Caudate nucleus (tissue), 63 donors: ENCODE measurements at places on chromosomes 5 and 9.

DNA sequence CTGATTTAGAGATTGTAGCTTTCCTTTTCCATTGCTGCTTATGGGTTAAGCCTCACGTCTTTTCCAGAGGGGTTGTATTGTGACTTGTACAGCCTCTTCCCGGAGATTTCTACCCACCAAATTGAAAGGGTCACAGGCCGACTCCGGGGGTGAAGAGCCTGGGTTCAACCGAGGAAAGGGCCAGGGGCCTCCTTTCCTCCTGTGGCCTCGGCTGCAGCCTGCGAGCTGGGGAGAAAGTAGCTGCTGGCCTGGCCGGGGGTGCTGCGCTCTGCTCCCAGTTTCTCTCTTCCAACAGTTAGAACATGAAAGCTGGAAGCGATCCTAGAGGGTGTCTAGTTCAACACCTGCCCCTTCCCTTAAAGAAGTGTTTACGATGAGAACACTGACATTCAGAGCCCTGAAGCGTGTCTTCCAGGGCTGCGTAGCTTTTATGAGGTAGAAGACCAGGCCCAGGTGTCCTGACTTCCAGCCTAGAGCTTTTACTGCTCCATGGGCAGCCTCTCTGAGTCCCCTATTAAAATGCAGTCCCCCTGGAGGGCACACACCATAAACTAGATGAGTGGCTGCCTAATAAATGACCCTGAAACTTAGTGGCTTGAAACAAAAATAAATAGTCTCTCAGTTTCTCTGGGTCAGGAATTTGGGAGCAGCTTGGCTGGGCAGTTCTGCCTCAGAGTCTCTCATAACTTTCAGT is 56.9 kb downstream of the ACER2 start:
- no peak for DNase-seq

- DNase-seq: no peak
These were observed 31.8 kb upstream of the FABP6 start for GRCh38 chr5:160197341-160198144.

- no peak for DNase-seq
These were observed 124.2 kb upstream of the TNPO1 start for GRCh38 chr5:72692231-72692637.

DNA sequence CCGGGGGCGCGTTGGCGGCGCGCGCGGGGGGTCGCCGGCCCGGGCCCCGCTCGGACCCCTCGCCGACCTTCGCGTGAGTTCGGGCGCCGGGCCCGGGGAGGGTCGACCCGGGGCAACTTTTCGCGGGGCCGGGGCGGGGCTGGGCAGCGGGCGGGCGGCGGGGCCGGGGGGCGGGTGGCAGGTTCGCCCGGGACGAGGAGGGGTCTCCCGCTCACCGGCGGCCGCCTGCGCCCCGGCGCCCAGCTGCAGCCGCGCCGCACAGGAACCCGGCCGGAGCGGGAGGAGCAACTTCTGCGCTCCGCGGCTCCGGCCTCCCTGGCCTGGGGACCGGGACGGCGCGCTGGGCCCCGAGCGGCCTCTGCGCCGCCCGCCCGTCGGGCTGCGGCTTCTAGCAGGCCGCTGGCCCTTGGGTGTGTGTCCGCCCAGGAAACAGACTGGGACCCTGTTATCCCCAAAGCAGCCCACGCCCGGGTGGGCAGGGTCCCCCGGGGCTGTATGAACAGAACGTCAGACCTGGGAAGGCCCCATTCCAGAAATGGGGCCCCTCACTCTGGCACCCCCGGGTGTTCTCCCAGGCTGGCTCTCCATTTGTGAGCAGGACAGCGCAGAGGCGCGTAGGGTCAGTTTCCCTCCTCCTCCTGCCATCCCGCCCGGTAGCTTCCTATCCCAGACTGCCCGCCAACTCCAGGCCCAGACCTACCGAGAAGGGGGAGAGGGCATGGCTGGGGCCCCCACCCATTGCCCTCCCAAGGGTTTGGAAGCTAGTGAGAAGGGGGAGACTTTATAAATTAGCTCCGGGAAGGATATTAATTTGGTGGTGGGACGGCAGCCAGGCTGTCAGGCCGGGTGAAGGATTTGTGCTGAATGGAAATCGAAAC is 708 bp downstream of the RXRA start:
- DNase-seq: no peak

GRCh38 chr5:88203981-88204750 is 64.5 kb downstream of the TMEM161B start:
- no peak for DNase-seq

DNA sequence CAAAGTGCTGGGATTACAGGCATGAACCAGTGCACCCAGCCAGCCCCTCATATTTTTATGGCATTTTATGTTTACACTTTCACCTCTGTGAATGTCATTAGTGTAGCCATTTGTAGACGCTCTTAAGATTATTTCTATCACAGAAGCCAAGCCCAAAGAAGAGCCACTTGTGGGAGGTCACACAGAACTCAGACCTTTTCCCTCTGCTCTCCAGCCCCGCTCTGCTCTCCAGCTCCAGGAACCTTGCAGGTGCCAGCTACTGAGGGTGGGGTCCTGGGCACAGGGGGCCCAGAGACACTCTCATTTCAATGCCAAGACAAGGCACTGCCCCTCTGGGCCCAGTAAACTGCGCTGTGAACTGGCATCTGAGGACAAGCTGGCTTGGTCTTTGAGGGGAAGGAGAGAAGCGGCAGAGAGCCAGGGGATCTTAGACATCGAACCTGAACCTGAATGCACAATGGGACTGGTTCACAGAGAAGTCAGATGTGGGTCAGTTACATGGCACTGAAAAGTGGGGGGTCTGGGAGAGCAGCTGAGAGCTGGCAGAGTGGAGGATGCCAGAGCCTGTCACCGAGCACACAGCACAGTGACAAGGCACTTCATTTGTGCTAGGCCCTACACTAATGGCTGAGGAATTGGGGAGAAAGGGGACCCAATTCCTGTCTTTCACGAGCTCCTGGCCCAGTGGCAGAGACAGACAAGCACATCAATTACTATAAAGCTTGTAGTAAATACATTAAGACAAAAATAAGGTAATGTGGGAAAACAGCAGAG is 16.7 kb downstream of the ANXA6 start:
- DNase-seq: no peak

GRCh38 chr9:133349965-133350616 is 2.1 kb downstream of the RPL7A start:
- no peak for DNase-seq

- DNase-seq: no peak
These were observed 24.6 kb downstream of the SPARC start for GRCh38 chr5:151661968-151662732.

GRCh38 chr9:130036099-130036498 is 6.9 kb downstream of the FNBP1 start:
- DNase-seq: no peak

GRCh38 chr5:178563621-178564020 is 26.6 kb downstream of the COL23A1 start:
- DNase-seq: no peak

- DNase-seq: no peak
These were observed 3.6 kb upstream of the SNAPC4 start for GRCh38 chr9:136403538-136403914.

DNA sequence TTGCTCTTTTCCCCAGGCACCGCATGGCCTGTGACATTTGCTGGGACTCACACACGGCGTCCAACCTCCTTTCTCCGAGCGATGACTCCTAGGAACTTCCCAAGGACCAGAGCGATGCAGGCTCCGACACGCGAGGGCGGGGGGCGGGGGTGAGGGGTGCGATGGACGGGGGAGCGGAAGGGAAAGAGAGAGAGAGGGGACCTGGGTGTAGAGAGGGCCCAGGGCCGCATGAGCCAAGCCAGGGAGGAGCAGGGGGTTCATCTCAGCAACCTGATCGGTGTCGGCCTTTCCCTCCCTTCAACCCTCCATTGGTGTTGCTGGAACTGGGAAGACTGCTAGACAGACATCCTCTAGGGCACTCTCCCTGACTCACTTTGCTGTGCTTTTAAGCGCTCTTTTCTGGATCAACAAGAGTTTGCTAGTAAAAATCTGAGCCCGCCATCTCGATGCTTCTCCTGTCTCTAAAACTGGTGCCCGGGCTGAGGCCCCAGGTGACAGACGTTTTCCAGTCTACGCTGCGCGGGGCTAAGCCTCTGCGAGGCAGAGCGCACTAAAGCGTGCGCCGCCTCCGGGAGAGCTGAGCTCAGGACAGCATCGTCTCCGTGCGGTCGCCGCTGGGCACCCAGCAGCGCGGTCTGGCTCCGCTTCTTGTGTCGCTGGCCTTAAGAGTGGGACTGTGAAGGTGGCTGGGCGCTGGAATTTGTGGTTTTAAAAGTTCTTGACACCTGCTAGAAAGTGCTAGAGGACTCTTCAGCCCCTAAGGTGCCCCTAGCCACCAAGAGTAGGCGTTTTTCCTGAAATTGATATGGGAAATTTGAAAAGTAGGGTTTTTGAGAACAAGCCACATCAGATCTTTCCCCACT is 1.0 kb upstream of the TSLP start:
- no peak for DNase-seq

DNA sequence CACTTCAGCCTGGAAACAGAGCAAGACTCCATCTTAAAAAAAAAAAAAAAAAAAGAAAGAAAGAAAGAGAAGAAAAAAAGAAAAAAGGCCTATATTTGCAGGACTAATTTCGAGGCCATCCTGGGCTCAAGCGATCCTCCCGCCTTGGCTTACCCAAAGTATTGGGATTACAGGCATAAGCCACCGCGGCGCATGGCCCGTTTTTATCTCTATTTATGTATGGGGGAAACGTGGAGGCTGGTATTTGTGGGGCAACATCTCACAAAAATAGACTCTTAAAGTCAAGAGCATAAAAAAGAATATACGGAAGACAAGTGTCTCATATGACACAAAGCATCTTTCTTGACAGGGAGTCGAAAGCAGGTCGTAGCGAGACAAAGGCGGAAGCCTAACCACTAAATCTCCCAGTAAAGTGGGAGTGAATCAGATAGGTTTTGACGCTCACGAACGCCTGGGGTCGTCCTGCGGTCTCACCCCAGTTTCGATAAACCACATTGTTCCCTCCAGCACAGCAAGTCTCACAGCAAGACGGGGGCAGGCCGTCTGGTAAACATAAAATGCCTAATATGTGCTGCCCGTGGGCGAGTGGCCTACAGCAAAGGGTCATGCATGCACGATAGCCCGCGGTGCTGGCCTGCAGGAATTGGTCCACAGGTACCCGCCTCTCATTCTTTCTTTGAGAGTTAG is 1.8 kb upstream of the TRIM41 start:
- DNase-seq: no peak

GRCh38 chr9:70113403-70114022 is 69.9 kb downstream of the MAMDC2 start:
- DNase-seq: peak; percentile 29

DNA sequence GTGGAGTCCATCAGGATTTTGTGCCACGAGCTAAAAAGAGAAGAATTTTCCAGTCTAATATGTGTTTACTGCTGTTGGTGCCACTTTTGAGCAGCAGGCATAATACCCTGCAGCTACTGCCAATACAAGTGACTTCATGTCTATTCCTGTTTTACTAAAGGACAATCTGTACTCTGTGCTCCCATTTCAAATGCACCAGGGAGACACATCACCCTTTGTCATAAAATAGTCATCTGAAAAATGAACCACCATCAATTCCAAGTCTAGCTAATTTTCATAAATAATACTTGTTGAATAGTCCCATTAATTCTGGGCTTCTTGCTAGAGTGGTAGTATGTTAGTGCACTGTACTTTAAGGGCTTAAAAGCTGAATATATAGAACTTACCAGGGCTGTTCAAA is 8.9 kb upstream of the PKD2L2 start:
- no peak for DNase-seq

GRCh38 chr9:12170456-12170855 is 522.7 kb upstream of the TYRP1 start:
- no peak for DNase-seq

- DNase-seq: no peak
These were observed 256.9 kb upstream of the COX7C start for GRCh38 chr5:86360801-86361200.

GRCh38 chr5:137462816-137463520 is 36.2 kb downstream of the SPOCK1 start:
- DNase-seq: no peak

DNA sequence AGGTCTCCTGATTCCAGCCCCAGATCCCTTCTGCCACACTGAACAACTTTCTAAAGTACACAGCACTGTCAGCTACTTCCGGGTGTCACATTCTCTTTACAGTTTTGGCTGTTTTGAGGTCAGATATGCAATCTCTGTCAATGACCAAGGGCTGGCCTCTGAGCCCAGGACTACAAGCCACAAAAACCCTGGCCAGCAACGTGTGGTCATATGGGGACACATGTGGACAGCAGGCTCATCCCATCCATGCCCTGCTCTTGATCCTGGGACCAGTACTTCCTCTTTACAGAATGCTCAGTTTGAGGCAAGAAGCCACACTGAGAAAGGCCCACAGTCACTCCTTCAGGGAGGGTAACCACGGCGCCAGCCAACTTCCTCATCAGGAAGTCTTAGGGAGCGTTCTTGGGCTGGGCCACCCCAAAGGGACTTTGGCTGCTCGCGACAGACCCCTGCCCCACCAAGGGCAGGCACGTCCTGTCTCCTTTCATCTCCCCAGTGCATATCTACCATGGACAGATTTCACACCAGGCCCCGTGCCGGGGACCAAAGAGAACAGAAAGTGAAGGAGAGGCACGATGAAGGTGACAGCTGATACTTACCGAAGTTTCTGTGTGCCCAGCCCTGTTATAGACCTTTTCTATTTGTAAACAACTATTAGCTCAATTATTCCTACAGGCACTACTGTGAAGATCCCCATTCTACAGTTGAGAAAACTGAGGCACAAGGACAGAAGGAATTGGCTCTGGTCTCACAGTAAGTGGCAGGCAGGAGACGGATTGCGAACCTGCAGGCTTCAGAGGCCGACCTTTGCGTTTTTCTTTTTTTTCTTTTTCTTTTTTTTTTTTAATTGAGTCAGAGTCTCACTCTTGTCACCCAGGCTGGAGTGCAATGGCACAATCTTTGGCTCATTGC is 37.3 kb downstream of the STK10 start:
- DNase-seq: peak; percentile 15

- no peak for DNase-seq
These were observed 55.5 kb upstream of the IFNK start for GRCh38 chr9:27468462-27469110.
